Head of caudate nucleus (tissue), 42 donors: ENCODE measurements at places on chromosomes 1 and 21.
A peak's percentile ranks its signal among the peaks of the same experiment; 100 is the strongest.

GRCh38 chr1:80418134-80418533 is 1382.6 kb upstream of the ADGRL2 start:
- DNase-seq, result no peak

DNA sequence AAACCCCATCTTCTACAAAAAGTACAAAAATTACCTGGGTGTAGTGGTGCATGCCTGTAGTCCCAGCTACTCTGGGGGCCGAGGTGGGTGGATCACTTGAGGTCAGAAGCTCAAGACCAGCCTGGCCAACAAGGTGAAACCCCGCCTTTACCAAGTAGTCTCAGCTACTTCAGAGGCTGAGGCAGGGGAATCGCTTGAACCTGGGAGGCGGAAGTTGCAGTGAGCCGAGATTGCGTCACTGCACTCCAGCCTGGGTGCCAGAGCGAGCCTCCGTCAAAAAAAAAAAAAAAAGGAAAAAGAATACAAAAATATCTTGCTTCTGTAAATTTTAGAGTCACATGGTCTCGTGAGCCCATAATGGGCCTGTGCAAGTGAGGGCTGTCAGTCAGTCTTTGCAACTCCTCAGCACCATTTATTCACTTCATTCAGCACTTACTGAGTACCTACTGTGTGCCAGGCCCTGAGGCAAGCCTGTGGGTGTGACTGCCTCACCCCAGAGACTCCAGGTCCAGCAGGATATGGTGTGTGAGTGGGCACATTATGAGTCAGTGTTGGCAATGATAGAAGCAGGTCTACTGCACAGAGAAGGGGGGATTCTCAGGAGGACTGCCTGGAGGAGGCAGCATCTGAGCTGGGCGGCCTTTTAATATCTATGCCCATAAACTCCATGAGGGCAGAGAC is 46.8 kb upstream of the TARDBP start:
- no peak for DNase-seq

- DNase-seq, result no peak
Measured at GRCh38 chr21:39189857-39190604, 6.8 kb upstream of the PSMG1 start.

DNA sequence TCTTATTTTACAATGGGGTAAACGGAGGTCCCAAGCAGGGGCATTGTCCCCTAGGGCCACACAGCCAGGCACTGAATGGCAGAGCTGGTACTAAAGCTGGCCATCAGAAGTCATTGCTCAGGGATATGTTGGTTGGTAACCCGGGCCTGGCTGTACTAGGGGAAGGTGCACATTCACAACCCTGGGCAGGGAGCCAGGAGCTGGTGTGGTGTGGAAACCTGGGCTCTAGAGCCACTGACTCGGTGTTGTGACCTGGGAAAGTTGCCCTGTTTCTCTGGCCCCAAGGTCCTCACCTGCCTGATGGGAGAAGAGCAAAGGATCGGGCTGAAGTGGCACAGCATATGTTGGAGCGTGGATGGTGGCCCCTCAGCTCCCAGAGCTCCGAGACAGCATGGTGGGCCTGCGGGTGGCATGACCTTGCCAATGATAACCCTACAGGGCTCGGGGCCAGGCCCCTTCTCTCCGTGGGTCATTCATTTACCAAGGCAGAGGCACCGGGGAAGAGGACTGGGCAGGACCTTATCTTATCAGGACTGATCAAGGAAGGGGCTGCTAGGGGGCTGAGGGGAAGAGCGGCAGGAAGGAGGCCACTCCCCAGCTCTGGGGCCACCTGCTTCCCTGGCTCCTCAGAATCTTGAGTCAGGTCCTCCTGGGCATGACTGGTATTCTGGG is 274.1 kb downstream of the TRABD2B start:
- no peak for DNase-seq

DNA sequence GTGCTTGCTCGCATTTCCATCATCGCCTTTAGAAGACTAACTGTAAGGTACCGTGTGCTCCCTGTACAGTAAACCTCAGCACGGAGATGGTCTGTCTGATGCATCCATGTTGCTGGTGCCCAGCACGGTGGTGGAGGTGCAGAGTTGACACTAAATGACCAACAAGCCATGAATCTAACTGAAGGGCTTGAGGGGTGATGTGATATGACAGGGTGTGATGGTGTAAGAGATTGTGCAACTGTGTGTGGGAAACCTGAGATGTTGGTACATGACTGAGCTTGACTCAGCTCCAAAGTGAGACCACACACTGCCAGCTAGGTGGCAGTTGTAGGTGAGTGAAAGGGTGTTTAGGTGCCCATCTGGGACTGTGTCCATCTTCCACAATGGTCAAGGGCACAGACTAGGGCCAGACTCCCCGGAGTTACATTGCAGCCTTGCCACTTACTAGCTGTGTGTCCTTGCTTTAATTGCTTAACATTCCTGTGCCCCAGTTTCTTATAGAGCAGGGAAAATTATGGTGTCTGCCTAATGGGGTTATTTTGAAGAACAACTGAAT is 21.4 kb downstream of the SLC2A1 start:
- DNase-seq, result no peak

- DNase-seq, result no peak
Measured at GRCh38 chr21:45032977-45033710, 41.2 kb upstream of the ADARB1 start.

- no peak for DNase-seq
Measured at GRCh38 chr1:55400508-55400907, 185.3 kb upstream of the USP24 start.

GRCh38 chr1:27655151-27655937 is 16.6 kb downstream of the IFI6 start:
- no peak for DNase-seq

DNA sequence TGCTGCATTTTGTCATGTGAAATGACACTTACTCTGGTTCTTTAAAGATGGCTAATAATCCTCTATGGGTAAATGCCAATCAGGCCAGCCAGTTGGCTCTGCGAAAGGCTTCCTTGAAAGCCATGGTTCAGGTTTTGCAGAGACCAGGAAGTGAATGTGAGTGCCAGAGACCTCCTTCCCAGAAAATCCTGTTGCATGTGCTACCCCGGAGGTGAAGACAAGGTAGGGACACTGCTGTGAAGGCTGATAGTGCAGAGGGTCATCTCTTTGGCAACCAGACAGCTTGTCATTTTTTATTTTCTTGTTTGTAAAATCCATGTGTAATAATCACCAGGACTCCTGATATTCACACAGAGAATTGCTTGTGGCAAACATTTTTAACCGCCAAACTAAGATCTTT is 18.7 kb downstream of the LRRC8D start:
- DNase-seq, result no peak

GRCh38 chr1:101732261-101732660 is 264.5 kb downstream of the OLFM3 start:
- no peak for DNase-seq

- DNase-seq, result no peak
Measured at GRCh38 chr1:1629430-1630190, 2.4 kb upstream of the MMP23B start.

DNA sequence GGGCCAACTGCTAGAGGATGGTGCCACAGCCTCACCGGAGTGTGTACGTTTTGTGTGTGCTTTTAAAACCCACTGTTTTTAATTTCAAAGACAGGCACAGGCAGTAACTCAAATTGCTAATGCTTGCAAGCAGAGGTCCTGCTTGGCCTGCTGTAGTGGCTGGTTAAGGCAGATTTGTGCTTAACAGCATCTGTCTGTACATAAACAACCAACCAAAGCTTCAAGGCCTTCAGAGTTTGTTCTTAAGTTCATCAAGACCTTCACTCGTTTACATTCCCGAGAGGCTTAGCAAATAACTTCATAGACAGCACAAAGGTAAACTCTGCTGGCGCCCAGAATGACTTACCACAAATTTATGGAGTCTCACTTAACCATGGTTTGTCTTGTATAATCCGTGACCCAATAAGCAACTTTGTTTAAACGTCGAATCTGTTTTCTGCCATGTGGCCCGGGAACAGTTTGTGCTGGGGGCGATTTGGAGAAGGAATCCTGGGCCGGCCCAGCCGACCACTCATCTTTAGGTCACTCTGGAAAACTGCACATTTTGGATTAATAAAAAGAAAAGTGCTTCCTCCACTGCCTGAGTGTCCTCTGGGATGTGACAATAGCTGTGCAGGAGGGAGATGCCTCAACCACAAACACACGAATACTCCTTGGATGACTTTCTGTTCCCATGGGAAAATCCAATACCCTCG is 58.1 kb downstream of the CAPZB start:
- DNase-seq, result no peak

DNA sequence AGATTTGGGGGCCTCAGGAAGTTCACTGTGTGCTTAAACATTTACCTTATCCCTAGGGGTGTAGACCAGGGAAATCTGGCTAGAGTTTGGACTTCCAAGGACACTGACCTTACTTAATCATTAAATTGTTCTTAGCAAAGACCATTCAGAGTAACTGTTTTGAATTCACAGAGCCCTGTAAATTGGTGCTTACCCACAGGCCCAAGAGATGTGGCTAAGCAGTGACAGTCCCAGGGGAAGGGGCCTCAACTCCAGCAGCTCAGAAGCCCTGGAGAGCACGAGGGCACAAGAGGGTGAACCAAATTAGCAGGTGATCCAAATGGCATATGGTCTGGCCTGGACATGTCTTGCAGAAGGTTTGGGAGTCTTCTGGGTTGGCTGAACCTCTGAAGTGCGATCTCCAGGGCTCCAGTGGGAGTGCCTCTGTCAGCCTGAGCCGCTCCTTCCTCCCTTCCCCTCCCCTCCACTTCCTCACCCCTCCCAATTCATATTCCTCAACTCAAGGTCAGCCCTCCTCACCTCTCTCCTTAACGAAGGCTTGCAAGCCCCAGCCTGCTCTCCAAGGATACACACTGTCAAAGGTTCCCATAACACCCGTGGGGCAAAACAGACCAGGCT is 4.3 kb downstream of the PAQR7 start:
- DNase-seq, result no peak

GRCh38 chr1:187509091-187509490 is 680.3 kb downstream of the PLA2G4A start:
- no peak for DNase-seq

DNA sequence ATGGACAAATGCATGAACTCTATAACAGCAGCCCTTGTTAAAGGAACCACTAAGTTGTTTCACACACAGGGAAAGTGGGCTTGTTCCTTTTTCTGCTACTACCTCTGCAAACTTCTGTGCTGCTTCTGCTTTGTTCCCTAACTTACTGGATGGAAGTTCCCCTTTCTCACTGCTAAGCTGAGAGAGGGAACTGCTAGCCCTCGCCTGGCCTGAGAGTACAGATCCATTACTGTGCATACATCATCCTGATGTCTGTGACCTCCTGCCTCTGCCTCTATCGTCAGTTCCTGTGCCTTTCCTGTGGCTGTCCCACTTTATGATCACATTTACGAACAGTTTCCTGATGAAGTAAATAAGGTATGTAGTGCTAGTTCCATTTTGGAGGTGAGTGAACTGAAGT is 3.5 kb downstream of the GNAT2 start:
- DNase-seq, result peak; percentile 33

- DNase-seq, result no peak
Measured at GRCh38 chr1:170214117-170215032, 68.6 kb downstream of the NTMT2 start.

DNA sequence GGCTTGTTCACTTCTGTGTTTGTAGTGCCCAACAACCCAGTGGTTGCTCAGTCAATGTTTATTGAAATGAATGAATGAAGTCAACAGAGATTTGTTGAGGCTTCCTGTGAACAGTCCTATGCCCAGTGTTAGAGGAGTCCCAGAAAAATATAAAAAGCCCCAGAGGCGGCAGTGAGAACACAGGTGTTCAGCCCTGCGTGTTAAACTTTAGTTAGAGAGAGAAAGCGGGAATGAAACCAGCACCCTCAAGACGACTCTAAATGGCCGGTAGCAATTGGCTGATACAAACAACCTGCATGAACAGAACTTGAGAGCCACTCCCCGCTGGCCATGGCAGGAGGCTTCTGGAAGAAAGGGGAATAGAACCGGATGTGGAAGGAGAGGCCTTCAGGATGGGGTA is 22.6 kb downstream of the TMEM51 start:
- no peak for DNase-seq

GRCh38 chr1:188188317-188188716 is 1359.6 kb downstream of the PLA2G4A start:
- DNase-seq, result no peak

DNA sequence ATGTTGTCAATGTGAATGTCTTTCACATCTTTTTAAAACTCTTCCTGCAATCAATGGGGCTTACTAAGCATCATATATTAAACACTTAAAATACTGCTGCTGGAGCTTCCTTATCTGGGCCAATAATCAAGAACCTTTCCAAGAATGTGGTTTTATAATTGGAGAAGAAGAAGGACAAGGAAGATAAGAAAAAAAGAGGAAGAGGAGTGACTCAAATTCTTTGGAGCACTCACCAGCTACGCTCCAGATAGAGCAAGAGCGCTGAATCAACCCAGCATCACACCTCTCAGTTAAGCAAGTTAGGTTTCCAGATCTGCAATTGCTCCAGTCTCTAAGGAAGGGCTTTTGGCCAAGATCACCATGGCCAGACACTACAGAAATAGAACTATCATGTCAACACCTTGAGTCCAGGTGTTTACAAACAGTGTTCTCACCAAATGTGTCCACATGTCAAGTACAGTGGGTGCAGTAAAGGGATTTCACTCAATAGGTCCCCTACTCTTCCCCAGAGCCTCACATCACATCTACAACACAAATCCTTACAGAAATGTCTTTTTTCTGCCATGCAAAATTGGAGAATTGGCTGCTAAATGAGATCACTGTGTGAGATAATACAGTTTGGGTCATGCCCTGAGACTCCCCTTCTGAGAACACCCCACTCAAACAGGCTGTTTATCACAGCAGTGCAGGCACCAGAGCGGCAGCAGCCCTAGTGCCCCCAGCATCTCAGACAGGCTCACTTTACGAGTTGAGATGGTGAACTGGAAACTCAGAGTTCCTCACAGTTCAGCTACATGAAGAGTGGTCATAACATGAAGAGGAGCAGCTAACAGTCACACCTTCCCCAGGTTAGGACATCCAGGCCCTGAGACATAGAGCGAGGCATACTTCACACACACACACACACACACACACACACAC is 1.7 kb upstream of the SPRR2B start:
- DNase-seq, result no peak

- no peak for DNase-seq
Measured at GRCh38 chr21:42426876-42427480, 23.3 kb downstream of the UBASH3A start.

- no peak for DNase-seq
Measured at GRCh38 chr1:208852911-208853310, 608.7 kb upstream of the PLXNA2 start.

DNA sequence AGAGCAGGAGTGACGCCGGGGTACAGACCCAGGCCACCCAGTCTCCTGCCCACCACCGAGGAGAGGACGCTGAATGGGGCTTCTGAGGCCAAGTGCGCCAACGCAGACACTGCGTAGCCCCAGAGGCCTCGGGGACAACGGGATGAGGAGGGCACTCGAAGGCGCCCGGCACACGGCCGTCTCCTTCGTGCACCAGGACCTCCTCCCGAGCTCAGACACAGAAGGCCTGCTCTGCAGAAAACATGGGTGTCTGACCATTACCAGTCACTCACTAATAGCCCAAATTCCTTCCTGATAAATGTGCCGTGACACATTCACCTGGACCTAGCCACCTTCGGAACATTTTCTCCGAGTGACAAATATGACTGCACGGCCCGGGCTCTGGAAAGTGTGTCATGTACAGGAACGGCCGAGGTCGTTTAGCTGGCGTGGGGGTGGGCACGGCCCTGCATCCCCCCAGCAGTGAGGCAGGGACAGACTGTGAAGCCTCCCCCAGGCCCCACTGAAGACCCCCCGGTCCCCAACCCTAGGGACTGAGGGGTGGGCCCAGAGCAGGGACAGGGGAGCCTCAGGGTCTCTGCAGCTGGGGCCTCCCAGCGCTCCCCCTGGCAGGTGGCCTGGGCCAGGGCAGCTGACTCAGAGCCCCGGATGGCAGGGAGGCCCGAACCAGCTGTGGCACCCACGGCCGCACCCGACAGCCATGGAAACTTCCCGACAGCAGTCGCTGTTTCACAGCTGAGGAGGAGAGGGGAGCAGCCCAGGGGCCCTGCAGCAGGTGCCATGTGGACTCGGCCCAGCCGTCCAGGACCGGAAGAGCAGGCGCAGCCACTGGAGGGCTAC is 16.7 kb upstream of the COL6A2 start:
- peak; percentile 24 for DNase-seq
